Endothelial cell of umbilical vein (primary cell): ENCODE measurements at places on chromosomes 1 and 21.

- no peaks in the 10 kb centered on the region for H3K4me1 ChIP-seq
- peaks cover 7% of the 10 kb centered on the region for H3K36me3 ChIP-seq
- H3K27ac ChIP-seq = no peak overlapping the region
- H3K27me3 ChIP-seq = no peaks in the 10 kb centered on the region
- no peak for DNase-seq
Observed at GRCh38 chr1:88956003-88956402, 36.4 kb downstream of the KYAT3 start.

- peaks cover 18% of the 10 kb centered on the region for H3K4me1 ChIP-seq
- no peaks in the 10 kb centered on the region for H3K27me3 ChIP-seq
- no peaks in the 10 kb centered on the region for H3K36me3 ChIP-seq
- H3K4me3 ChIP-seq = no peak overlapping the region
Observed at GRCh38 chr1:9820521-9820920, 3.2 kb downstream of the CLSTN1 start.

- H3K27me3 ChIP-seq = peaks cover 9% of the 10 kb centered on the region
- no peaks in the 10 kb centered on the region for H3K4me1 ChIP-seq
- DNase-seq = no peak
Observed at GRCh38 chr21:38714039-38714817, 91.5 kb upstream of the ETS2 start.

DNA sequence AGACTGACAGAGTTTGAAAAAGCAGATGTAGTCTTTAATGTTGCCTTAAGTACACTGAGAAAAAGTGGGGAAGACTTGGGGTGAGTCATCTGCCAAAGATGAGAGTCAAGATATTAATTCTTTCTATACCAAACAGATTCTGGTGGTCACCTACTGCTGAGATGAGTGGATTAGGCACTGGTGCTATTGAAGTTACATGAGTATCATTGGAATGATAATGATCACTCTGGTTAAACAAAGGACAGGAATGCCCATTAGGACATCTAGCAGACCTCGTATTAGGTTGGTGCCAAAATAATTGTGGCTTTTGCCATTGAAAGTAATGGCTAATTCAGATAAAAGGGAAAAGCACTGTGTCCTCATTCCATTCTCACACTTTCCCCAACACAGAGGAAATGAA lies 1588.9 kb downstream of the KCNT2 start:
- H3K27me3 ChIP-seq = no peaks in the 10 kb centered on the region
- no peaks in the 10 kb centered on the region for H3K4me1 ChIP-seq
- no peaks in the 10 kb centered on the region for H3K36me3 ChIP-seq

GRCh38 chr1:160338580-160338979 lies 4.5 kb downstream of the COPA start:
- no peak for DNase-seq
- peaks cover 24% of the 10 kb centered on the region for H3K36me3 ChIP-seq
- H3K27me3 ChIP-seq = no peaks in the 10 kb centered on the region
- peaks cover 31% of the 10 kb centered on the region for H3K4me1 ChIP-seq
- no peak overlapping the region for H3K4me3 ChIP-seq

DNA sequence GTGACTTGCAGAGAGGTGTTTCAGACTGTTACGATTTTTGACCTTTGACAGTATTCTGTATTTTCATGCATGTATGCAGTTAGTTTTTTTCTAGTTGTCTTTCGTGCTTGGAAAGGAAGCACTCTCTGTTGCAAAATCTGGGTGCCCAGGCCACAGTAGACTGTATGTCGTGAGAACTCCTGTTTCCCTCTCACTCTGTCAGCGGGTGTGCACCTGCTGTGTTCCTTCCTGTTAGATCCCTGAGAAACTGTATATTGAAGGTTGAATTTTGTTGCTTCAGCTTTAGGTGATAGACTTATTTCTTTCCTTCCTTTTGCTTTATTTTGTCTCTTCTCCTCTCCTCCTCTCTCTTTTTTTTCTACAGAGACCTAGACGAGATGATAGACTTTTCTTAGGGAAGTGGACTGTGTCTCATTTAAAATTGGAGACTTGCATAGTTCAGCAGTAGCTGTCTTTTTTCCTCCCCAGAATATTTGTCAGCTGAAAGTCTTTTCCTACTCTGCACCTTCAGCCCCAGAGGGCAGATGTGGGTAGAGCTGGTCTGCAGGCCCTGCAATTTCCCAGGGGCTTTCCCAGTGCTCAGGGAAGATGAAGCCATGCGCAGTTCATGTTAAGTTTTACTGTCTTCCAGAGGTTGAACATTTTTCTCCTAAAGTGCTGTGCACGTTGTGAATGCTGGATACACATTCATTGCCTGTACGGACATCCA lies 1.4 kb downstream of the TRAPPC10 start:
- H3K27me3 ChIP-seq = no peaks in the 10 kb centered on the region
- no peaks in the 10 kb centered on the region for H3K36me3 ChIP-seq
- DNase-seq = peak; percentile 37
- peak overlapping the region; percentile 78 for H3K27ac ChIP-seq
- H3K4me1 ChIP-seq = peaks cover 17% of the 10 kb centered on the region
- peak overlapping the region; percentile 85 for H3K4me3 ChIP-seq

DNA sequence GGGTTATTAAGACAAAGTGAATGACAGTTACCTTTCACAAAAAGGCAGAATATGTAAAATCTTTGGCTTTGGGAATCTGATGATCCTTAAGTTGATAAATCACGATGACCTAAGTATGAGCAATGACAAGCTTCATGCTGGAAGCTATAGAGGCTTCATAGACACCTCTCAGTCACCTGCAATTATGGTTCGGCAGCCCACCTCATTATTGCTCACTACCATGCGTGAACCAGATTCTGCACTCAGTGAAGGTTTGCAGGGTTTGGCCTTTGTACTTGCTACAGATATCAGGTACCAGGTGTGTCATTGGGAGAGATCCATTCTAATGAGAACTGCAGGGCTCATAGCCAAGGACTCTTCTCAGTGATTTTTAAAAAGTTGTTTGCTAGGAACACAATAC lies 163.5 kb downstream of the KCTD3 start:
- H3K27ac ChIP-seq = no peak overlapping the region
- H3K4me3 ChIP-seq = no peak overlapping the region
- no peaks in the 10 kb centered on the region for H3K36me3 ChIP-seq
- H3K4me1 ChIP-seq = no peaks in the 10 kb centered on the region
- H3K27me3 ChIP-seq = no peaks in the 10 kb centered on the region
